SW480 (cell line): ENCODE measurements at places on chromosomes 7 and 10.

DNA sequence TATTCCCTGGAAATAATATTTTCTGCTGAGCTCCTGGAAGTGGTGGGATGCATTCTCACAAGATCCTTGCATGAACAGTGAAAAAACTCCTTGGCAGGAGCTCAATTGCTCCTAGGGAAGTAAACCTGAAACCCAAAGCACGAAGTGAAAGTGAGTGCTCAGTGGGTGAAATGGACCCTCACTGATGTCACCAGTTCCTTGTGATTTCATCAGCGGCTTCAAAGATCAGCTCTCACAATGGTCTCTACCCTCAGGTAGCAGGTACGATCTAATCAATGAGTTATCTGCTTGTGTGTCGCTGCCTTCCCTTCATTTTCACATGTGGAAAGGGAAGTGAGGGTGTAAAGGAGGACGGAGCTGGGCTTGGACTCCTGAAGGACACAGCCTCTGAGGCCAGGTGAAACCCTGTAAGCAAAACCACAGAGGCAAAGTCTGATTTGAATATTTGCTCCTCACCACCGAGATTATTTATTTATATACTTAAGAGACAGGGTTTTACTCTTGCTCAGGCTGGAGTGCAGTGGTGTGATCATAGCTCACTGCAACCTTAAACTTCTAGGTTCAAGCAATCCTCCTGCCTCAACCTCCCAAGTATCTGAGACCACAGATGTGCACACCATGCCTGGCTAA, 255.4 kb upstream of the LYZL1 start:
- no peak for DNase-seq

DNA sequence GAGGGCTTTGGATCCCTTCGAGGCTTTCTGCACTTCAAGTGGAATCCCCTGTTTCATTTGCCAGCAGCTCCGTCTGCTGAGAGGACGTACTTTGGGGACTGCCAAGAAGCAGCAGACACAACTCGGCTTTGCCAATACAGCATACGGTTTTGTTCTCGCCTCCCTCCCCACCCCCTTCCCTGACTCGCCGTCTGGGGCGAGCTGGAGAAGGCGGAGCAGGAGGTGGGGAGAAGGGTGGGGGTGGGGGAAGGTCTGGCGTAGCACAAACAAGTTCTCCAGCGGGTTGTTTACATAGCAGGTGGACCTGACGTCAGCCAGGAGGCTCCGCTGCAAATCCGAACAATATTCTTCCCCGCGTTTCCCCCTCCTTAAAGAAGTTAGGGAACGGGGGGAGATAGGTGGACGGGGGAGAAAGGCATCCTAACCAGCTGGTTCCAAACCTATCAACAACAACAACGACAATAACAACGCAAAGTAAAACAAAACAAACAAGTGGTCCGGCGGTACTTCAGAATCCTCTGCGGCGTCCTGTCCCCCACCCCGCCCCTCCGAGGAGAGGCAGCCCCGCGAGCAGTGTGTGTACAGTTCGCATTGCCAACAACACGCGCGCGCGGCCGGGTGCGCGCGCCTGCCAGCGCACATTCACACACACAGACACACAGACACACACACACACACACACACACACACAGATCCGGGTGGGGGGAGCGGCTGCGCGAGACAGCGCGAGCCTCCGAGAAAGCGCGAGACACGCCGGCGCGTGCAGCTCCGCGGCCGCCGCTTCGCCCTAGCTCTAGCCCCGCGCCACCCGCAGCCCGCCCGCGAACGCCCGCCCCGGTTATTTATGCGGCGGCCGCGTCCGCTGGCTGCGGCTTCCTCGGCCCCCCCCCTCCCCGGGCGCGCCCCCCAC, 167.0 kb upstream of the PPP1R3A start:
- peak; percentile 77 for DNase-seq

DNA sequence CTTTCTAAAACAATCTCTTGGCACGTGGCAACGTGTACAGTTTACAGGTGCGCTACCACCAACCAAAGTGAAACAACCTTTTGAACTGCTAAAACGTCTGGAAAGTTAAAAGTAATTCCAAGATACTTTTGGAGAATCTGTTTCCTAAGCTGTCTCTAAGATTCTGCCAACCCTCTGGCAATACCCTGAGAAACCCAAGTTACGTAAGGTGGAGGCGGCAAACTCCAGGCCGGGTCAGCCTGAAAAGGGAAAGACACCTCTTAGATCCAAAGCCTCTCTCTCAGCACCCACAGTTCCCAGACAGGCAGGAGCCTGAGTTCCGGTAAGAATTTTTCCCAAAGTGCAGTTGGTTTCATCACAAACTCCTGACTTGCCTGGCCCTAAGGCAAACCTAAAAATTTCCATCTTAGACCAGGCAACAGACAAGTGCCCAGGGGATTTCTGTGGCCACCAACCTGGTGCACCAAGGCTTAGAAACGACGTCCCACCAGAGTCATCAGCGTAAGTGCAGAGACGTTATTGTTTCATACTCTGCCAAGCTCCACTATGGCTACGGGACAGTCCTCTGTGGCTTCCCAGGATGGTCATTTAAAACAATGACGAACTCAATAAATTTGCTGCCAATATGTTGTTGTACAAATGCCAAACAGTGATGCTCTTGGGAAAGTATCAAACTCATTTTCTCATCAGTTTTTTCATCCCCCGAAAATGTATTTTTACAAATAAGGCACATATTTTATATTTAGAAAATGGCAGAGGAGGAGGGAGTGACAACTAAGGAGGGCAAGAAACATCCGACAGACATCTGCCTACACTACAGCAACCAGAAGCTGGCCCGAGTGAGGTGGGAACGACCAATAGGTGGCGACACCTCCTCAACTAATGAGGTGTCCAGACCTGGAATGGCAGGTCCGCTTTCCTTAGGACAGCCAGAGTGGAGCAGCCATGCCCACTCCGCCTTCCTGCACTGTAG, 205.8 kb upstream of the FRMD4A start:
- peak; percentile 43 for DNase-seq

DNA sequence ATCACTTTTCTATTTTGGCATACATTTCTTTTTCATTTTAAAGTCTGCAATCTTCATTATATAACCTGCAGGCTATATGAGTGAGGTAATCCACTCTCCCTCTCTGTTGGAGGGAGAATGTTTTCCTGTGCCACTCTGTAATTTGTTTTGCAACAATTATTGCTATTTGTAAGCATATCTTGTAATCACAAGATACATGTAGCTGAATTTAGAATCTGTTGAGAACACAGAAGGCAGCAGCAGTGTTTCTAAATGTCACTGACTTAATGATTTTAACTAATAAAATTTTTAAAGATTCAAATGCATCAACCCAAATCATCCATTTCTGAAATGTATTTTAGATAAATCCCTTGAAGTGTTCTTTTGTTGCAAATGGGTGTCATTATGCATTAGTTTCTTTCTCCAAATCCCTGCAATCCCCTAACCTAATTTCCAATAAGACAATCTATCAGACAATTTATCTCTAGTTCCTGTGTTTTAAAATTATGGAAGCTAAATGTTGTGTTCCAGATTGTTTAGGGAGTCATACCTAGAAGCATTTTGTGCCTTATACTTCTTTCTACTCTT, 19.8 kb upstream of the UMAD1 start:
- DNase-seq: no peak

DNA sequence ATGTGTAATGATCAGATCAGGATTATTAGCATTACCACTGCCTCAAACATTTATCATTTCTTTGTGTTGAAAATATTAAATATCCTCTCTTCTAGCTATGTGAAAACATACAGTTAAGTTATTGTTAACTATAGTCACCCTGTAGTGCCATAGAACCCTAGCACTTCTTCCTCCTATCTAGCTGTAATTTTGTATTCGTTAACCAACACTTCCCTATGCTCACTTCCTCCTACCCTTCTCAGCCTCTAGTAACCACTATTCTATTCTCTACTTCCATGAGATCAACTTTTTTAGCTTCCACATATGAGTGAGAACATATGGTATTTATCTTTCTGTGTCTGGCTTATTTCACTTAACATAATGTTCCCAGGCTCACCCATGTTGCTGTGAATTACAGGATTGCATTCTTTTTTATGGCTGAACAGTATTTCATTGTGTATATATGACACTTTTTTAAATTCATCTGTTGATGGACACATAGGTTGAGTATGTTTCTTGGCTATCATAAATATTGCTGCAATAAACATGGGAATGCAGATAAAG, 132.7 kb upstream of the RHOBTB1 start:
- no peak for DNase-seq

- DNase-seq: no peak
Measured at GRCh38 chr10:99341860-99342490, 12.8 kb downstream of the CNNM1 start.

DNA sequence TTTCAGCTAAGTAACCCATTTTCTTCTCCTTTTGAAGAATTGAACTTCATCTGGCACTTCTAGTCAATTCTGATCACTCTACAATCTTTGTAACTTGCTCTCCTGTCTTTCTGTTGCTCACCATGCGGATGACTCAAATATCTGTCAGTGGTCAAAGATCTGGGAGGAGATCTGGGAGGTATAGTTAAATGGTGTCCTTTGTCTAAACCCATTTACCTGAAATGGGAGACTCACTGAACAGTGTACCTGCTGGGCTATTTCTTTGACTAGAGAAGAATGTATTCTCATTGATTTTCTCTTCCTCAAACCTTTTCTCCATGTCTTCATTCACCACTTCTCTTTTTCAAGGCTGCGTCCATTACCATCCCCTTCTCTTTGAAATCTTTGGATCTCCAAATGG, 42.0 kb upstream of the PCLO start:
- no peak for DNase-seq

DNA sequence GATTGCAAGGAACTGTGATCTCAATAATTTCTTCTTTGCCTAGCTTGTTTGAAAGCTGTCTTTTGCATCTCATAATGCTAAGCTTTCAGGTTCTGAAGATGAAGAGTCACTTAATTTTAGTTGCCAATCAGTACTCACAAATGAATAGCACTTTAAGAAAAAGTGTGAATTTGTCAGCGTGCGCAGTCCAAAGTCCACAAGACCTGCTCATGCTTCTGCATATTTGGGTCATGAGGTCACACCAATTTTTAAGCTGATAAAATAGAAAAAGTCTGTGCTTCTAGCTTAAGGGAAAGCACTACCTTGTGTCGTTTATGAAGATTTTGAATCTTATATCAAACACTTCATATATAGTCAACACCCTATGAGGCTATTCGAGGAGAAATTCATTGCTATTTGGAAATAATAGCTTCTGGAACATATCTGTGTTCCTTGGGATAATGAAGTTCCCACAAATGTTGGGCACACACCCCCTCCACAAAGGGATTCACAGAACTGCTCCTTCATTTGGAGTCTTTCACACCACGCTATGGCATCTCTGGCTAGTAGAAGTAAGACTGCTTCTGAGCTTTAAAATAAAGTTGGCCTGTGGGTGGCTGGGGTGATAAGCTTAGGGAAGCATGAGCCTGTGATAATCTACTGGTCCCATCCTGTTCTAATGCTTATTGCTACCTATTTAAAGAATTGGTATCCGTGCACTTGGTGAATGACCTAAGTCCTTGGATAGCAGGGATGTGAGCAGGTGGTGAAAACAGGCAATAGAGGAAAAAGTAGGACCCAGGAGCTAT, 33.3 kb downstream of the A1CF start:
- DNase-seq: no peak

DNA sequence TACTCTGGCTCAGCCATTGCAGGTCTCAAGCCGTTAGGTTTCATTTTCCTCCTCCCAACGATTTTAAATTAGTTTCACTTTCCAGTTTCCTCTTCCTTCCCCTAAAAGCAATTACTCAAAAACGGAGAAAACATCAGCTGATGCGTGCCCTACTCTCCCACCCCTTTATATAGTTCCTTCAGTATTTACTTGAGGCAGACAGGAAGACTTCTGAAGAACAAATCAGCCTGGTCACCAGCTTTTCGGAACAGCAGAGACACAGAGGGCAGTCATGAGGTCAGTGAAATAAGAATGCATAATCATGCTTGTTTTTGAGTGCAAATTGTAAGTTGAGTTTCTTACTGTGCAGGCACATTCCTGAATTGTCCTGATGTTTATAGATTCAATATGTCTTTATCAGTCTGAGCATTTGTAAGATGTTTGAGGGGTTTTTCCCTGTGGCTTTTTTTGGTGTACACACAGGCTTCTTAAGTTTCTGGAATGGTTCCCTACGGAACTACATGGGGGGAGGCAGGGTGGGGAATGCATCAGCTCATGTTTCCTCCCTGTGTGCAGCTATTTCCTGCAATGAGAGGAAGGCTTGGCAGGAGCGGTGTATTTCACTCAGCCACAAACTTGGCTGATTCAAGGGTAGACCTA, at the start of gene IFIT3:
Gene IFIT3, plus strand, starts transcription at position 195 of the 639 bp plus-strand sequence. Its CDS starts 77 bp downstream, at position 272.
- DNase-seq: peak; percentile 52

- DNase-seq: no peak
Measured at GRCh38 chr7:99786726-99787335, 2.8 kb upstream of the CYP3A4 start.

- no peak for DNase-seq
Measured at GRCh38 chr7:128591705-128592104, 80.4 kb upstream of the GARIN1A start.

DNA sequence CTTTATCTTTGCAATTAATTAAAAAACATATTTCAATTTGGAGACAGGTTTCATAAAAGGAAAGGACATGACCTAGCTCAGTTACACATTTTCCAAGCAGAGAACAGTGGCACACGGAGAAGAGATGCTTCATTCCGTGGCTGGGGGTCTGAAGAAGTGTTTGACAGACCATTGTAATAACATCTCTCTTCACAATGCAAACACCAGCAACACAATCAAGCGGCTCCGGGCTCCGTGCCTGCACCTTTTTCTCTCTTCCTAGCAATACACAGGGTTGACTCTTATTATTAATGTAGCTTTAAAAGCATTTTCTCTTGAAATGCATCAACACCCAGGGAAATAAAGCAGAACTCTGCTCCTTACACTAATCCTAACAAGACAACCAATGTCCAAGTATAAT, 261.0 kb upstream of the AOAH start:
- DNase-seq: no peak

DNA sequence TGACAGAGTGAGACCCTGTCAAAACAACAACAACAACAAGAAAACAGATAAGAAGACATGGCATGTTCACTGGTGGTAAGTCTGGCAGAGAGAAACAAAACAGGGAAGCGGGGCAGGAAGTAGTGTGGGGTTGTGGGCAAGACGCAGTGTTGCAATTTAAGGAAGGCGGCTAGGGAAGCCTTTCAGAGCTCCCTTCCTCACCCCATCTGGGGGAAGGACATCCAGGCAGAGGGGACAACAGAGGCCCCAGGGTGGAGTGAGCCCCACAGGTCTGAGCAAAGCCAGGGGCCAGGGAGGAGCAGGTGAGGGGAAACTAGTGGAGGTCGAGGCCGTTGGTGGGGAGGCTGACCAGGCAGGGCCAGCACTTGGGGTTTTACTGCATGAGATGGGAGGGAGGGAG, 16.8 kb downstream of the LAT2 start:
- no peak for DNase-seq

GRCh38 chr10:18364987-18365775, 225.0 kb downstream of the CACNB2 start:
- DNase-seq: no peak

GRCh38 chr10:70368774-70369482, 13.5 kb downstream of the LRRC20 start:
- no peak for DNase-seq
